SJSA1 (cell line): ENCODE measurements at places on chromosomes 3 and 15. TPM values are rescaled to one million over a fixed set of nuclear protein-coding genes. Genes with fewer than 3 reads are reported as not detected.

- no peak for DNase-seq
- no peak overlapping the region for H3K4me3 ChIP-seq
- no peaks in the 10 kb centered on the region for H3K27me3 ChIP-seq
- peaks cover 11% of the 10 kb centered on the region; the same call in 1 of the 2 replicates for H3K4me1 ChIP-seq
- H3K27ac ChIP-seq: no peak overlapping the region
- no peaks in the 10 kb centered on the region for H3K36me3 ChIP-seq
Observed at GRCh38 chr3:127986803-127987202, 65.4 kb upstream of the SEC61A1 start.

GRCh38 chr3:198079771-198080520 lies 119.9 kb downstream of the LMLN start:
- H3K27me3 ChIP-seq: peaks cover 48% of the 10 kb centered on the region
- H3K36me3 ChIP-seq: no peaks in the 10 kb centered on the region
- no peak for DNase-seq
- peaks cover 15% of the 10 kb centered on the region for H3K4me1 ChIP-seq

DNA sequence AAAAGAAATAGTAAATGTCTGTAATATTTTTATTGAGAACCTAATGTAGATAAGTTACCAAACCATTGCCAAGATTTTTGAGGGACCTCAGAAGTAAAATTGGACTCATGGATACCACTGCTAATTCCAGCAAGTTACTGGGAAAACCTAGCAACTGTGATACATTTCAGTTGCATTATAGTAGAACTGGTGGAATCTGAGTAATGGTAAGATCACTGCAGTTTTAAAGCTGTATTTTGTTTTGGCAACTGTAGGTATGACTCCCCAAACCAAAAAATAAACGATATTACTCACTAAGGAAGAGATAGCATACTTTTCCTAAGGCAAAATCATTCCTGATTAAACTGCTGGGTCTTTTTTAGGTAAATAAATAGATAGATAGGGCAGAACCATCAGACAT lies 54.0 kb downstream of the ARMC8 start:
- H3K4me3 ChIP-seq: no peak overlapping the region
- DNase-seq: no peak
- no peaks in the 10 kb centered on the region for H3K4me1 ChIP-seq
- peaks cover 44% of the 10 kb centered on the region for H3K36me3 ChIP-seq
- H3K27me3 ChIP-seq: no peaks in the 10 kb centered on the region
- H3K27ac ChIP-seq: no peak overlapping the region

DNA sequence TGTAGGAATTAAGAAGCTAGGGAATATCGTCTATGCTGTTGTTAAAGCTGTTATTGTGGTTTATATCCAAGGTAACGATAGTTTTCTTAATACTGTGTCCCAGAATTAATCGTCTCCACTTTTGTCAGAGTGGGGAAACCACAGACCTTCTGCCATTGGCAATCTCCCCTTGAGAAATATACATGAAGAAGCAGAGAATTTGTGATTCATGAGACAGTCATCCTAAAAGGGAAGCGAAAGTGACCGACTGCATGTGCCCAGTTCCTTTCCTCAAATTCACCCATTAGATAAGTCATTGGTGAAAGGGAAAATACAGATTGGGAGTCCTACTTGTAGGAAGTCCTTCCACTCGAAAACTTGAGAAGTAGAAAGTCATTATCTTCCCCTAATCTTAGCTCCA lies 26.6 kb downstream of the DIPK2A start:
- no peaks in the 10 kb centered on the region for H3K4me1 ChIP-seq
- H3K27me3 ChIP-seq: no peaks in the 10 kb centered on the region
- DNase-seq: no peak
- no peak overlapping the region for H3K4me3 ChIP-seq
- no peaks in the 10 kb centered on the region for H3K36me3 ChIP-seq

GRCh38 chr3:72446218-72447058 lies 401.8 kb downstream of the SHQ1 start:
- peak within 1 kb of the TSS; percentile 78 for H3K27ac ChIP-seq
- H3K4me1 ChIP-seq: peaks cover 38% of the 10 kb centered on the region
- no peaks in the 10 kb centered on the region for H3K27me3 ChIP-seq
- peaks cover 33% of the 10 kb centered on the region for H3K36me3 ChIP-seq

DNA sequence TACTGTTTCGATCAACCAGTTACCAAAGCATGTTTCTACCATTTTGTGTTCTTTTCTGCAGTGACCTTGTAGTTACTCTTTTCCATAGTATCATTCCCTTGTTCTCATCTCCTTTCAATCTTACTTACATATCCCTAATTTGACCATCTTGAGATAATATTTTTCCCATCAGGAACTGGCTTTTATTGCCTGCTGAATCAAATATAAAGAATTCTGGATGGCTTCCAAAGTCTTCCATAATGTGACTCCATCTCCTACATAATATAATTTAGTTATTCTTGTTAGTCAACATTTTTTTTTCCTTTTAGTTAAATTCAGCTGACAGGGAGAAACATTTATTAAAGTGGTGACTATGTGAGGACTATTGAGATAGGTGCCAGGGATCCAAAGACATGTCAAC lies 7.0 kb downstream of the USP8 start:
- no peaks in the 10 kb centered on the region for H3K27me3 ChIP-seq
- peaks cover 25% of the 10 kb centered on the region for H3K36me3 ChIP-seq
- no peak overlapping the region for H3K27ac ChIP-seq

The UPK1B gene
- 0.18 TPM in 1 of 2 replicates, not detected in the other for total RNA-seq

The PLSCR5 gene
- not detected in 2 replicates for total RNA-seq

GRCh38 chr3:13332158-13332557 lies 88.0 kb downstream of the NUP210 start:
- DNase-seq: no peak
- no peaks in the 10 kb centered on the region for H3K4me1 ChIP-seq
- peaks cover 7% of the 10 kb centered on the region; the same call in 1 of the 2 replicates for H3K27me3 ChIP-seq

The FSIP1 gene
- 0.79 and 3.9 TPM in 2 replicates for total RNA-seq

The POMGNT2 gene
- total RNA-seq: 0.78 and 4.6 TPM in 2 replicates

DNA sequence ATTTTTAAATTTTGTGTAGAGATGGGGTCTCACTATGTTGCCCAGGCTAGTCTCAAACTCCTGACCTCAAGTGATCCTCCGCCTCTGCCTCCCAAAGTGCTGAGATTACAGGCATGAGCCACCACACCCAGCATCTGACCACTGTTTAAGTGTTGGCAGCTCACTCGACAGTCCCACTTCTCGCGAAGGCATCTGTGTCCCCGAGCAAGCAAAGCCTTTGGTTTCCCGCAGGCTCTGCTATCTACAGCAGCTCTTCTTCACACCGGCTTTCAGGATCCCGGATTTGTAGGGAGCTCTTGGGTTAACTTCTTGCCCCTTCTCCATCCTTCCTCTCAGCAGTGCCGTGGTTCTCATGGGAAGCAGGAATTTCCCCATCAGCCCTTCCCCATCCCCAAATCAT lies 240.9 kb downstream of the VPS13C start:
- H3K4me3 ChIP-seq: no peak overlapping the region
- no peak for DNase-seq
- no peaks in the 10 kb centered on the region; the same call in 1 of the 2 replicates for H3K27me3 ChIP-seq
- no peak overlapping the region for H3K27ac ChIP-seq

The SLC7A14 gene
- total RNA-seq: not detected in 2 replicates

GRCh38 chr3:169869484-169870220 lies at the start of gene LRRC31:
LRRC31 (minus strand) TSS chr3:169869935; CDS start chr3:169869807, 128 bp downstream.
- 0 out of 2 replicates have a peak, but pooled peaks cover 2% of the 10 kb centered on the region for H3K27me3 ChIP-seq
- H3K4me1 ChIP-seq: no peaks in the 10 kb centered on the region
- H3K36me3 ChIP-seq: no peaks in the 10 kb centered on the region
- no peak within 1 kb of the TSS for H3K4me3 ChIP-seq
- H3K27ac ChIP-seq: no peak within 1 kb of the TSS

The TRIM59 gene
- 99.9 and 119 TPM in 2 replicates for total RNA-seq

DNA sequence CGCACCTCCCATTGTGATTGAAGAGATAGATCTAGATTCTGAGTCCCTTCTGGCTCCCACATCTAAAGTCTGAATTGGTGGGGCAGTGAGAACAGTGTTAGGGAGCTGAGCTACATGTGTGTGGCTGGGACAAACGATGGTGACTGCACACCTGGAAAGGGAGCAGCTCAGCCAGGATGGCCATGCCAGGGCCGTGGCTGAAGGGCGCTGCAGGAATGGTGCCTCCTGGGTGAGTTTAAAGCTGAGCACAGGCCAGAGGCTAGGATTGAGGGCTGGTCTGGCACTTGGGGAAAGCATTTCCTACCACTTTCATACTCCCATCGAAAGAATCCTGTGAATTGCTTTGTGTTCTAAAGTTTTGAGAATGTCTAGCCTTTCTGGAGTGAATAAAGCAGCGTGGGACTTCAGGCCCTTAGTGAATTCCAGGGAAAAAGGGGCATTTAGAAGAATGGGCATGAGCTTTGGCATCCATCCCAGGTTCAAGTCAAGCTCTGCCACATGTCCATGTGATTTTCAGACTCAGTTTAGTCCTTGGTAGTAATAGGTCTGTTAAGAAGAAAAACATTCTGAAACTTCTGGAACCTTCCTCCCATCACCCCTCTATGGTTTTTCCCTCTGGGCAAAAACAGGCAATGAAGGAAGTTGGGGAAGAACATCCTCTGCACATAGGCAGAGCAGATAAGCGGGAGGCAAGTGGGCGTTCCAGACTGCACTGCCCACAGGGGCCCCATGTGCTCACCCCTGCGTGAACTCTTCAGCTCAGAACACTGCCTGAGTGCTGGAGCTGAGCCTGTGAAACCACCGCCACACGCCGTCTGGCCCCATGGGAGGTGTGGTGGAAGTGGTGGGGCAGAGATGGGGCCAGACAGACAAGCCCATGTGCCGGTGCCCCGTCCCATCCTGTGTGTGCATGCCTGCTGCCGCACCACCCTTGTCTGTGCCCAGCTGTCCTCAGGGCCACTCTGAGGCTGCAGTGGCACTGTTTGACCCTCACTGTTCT lies 12.9 kb upstream of the CPNE9 start:
- no peak overlapping the region for H3K27ac ChIP-seq
- no peak for DNase-seq
- H3K27me3 ChIP-seq: no peaks in the 10 kb centered on the region
- H3K4me3 ChIP-seq: no peak overlapping the region
